Stimulated activated CD4-positive, alpha-beta T cell treated with anti-CD3 and anti-CD28 coated beads, Interleukin-4, amount 100 ng/mL, for 1 hour (primary cell): ENCODE measurements at places on chromosomes 12 and 14.

DNA sequence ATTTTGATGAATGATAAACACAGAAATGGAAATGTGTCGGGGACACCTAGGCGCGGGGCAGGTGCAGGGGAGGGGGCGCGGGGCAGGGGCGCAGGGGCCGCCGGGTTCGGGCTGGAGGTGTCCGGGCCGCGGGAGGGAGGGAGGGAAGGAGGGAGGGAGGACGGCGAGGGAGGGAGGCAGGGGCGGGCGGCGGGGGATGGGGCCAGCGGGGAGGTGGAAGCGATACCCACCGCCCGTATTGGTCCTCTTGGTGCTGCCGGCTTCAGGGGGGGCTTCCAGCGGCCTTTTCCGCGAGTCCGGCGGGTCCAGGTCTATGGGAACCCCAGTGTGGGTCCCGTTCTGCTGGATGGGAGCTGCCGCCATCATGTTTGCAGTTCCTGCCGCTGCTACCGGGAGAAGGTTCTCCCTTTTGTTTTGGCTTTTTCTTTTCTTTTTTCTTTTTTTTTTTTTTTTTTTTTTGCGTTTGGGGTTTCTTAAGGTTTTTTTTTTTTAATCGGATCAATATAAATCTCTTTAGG, 703 bp downstream of the NOVA1 start:
- no peak for DNase-seq

DNA sequence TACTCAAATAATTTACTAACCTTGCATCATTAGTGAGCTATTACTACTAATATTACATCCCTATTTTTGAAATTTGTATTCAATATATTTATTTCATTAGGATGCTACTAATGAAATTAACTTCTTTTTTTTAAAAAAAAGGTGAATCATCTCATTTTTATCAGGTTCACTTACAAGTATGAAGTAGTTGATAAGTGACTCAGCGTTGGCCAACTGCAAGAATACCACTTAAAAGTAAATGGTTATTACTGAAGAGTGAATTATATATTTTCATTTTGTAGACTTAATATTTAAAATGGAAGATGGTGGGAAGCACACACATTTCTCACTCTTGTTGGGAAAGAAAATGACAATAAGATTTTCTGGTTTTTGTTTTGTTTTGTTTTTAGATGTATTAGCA, 19.6 kb downstream of the OR4N2 start:
- no peak for DNase-seq

- peak; percentile 66 for DNase-seq
Observed at GRCh38 chr12:110280392-110280778, 662 bp upstream of the ATP2A2 start.

GRCh38 chr14:89277203-89277602, 139.8 kb downstream of the FOXN3 start:
- no peak for DNase-seq

- DNase-seq: no peak
Observed at GRCh38 chr12:117028254-117028653, 71.0 kb downstream of the TESC start.

DNA sequence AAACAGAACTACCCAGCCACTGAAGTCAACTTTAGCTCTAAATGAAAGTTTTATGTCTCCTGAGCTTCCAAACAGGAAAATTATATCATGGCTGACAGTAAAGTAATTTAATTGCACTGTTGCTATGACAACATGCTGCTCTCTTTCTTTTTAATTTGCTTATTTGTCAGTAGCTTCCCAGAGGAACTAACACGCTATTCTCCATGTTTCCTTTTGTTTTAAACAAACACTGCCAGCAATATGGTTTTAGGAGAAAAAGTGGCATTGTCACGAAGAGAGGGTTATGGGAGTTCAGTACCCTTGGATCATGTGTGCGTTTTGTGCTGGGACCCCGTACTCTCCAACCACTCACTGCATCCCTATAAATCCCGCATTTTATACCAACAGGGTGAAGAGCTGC, 1.9 kb downstream of the FOXN3 start:
- DNase-seq: no peak

DNA sequence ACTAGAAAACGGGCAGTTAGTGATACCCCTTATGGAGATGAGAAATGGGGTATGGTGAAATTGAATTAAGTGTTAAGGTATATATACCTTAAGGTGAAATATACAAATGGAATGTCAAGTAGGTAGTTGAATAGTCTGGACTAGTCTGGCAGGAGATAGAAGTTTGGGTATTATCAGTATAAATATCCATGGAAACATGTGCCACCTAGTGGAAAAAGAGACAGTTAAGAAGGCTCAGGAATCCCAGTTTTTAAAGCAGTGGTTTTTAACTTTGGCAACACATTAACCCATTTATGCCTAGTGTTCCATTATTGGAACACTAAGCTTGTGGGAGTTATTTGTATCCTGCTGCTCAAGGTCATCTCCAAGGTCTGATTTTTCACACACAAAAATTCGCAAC, 38.6 kb upstream of the TPH2 start:
- DNase-seq: no peak

DNA sequence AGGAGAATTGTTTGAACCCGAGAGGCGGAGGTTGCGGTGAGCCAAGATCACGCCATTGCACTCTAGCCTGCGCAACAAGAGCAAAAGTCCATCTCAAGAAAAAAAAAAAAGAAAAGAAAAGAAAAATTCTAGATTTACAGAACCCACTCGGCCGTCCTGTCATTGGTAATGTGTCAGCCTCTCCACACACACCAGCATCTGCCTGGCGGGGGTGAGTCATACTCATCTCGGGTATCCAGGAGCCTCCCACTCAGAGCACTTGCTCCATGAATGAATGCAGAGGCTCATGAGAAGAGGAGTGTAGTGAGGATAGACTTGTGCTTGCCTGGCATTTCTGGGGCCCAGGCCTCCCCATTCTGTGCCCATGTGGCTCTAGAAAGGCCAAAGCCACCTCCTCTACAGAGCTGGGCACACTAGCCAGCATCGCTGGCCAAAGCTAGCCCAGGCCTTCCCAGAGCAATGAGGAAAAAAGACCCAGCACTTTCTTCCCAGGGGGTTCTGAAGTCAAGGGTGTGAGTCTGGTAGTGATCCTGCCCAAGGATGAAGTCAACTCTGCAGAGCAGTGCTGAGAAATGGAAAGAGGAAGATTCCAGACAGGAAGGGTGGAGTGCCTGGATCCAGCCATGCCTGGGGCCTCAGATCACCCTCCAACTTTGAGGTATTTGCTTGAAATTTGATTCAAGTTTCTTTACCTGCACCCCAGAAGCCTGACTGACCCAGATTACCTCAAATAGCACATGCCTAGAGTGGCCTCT, 31.2 kb upstream of the KLC1 start:
- no peak for DNase-seq
